Posterior vena cava (tissue), 2 donors: ENCODE measurements at places on chromosomes 4 and X. TPM values are rescaled to one million over a fixed set of nuclear protein-coding genes. Genes with fewer than 3 reads are reported as not detected.

Gene NAA11
- not detected for total RNA-seq

Gene MAGEB2
- not detected for total RNA-seq

Gene SCRG1
- 61.8 TPM for total RNA-seq

Gene FAM133A
- 0.42 TPM for total RNA-seq

Gene NAA15
- 57.0 TPM for total RNA-seq

Gene MAGIX
- total RNA-seq, result 1.3 TPM

Gene TLR3
- total RNA-seq, result 13.8 TPM

Gene GAR1
- total RNA-seq, result 14.6 TPM

Gene TCEAL5
- 0.33 TPM for total RNA-seq

Gene FGD1
- 9.6 TPM for total RNA-seq

Gene C4orf50
- not detected for total RNA-seq

Gene RPS6KA6
- total RNA-seq, result 3.7 TPM

Gene SEPSECS
- total RNA-seq, result 5.9 TPM

Gene EPGN
- total RNA-seq, result not detected

Gene RPS6KA3
- 36.4 TPM for total RNA-seq

Gene GAGE12H
- total RNA-seq, result not detected

Gene PDLIM3
- total RNA-seq, result 540 TPM

Gene SSX4
- not detected for total RNA-seq

Gene HSFX4
- not detected for total RNA-seq

Gene STATH
- not detected for total RNA-seq

Gene ABLIM2
- 23.8 TPM for total RNA-seq
